ENCODE measurements at places on chromosomes 11 and 22.

- no peak for DNase-seq
These were observed 20.7 kb downstream of the KRTAP5-5 start for GRCh38 chr11:1650034-1650917.

DNA sequence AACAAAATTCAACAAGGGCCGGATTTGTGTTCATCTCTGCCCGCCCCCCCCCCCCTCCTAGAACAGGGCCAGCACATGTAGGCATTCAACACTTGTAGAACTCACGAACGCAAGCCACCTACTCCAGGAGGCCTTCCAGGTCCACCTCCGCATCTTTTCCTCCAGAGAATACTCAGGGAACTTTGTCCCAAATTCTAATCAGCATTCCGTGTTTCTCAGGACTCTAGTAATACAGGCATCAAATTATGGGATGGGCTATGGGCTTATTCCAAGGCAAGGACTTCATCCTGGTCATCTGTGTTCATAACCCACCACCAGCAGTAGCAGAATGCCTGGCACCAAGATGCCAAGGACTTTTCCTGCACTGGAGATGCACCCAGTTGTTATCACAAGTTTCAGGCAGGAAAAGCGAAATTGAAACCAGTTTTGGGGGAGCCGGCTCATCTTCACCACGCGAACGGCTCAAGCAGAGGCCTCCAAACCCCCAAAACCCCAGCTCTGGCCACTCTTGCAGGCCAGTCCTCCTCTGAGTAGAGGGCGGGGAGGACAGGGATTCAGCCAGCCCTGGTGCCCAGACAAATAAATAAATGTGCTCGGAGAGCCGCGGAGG is 462 bp downstream of the UBE2L6 start:
- DNase-seq, result peak; percentile 44

- DNase-seq, result no peak
These were observed 1.3 kb downstream of the RAB38 start for GRCh38 chr11:88173956-88174355.

GRCh38 chr22:36588285-36588684 is 59.3 kb upstream of the EIF3D start:
- no peak for DNase-seq

- DNase-seq, result peak; percentile 22
These were observed 6.0 kb upstream of the MAPK11 start for GRCh38 chr22:50276143-50276542.

- DNase-seq, result no peak
These were observed 11.4 kb downstream of the AASDHPPT start for GRCh38 chr11:106088896-106089295.

DNA sequence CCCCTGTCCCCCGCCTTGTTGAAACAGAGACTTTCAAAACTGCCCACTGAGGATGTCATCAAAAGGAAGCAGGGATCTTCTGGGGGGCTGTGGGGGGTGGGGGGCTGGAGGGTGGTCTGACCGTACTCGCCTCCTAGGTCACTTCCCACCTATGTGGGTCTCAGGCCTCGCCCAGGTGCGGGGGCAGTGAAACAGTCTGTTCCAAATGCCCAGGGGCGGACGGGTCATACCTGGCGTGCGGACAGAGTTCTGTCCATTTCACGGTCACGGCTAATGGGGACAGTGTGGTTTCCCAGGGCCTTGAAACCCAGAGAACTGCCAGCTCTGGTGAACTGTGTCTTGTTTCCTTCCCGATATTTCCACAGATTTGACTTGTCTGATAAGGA is 27.2 kb downstream of the ANO1 start:
- DNase-seq, result no peak

GRCh38 chr22:50576070-50576469 is 2.2 kb downstream of the CPT1B start:
- no peak for DNase-seq

DNA sequence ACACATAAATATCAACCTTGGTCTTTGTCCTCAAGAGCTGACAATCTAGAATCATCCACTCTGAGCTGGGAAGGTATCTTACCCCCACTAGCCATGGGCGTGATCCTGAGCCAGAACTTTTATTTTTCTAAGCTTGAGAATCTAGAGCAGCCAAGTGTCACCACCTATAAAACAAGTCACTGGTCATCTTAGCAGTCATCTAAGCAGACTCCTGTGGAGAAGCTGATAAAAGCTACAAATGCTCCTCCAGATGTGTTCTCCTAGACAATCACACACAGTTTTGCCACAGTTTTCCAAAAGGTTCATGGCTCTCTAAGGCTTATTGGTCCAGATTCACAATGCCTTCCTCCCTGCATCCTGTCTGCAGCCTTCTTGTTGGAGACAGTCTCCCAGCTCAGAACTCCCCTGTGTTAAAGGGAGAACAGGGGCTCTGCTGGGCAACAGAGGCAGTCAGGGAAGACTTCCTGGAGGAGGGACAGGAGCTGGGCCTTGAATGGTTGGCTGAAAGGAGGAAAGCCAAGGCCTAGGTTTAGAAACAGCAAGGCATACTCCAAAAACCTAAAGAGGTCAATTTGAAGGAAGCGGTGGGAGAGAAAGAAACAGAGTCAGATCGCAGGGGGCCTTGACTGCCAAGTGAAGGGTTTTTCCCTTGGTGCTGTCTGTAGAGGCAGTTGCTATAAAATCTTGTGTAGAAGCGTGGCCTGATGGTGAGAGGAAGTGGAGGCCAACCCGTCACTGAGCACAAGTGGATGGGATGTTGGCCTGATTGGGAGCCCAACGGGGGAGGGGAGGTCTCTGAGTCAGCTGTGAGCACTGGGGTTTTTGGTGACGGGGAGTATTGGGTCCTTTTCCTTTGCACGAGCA is 42.0 kb downstream of the ALX4 start:
- no peak for DNase-seq

DNA sequence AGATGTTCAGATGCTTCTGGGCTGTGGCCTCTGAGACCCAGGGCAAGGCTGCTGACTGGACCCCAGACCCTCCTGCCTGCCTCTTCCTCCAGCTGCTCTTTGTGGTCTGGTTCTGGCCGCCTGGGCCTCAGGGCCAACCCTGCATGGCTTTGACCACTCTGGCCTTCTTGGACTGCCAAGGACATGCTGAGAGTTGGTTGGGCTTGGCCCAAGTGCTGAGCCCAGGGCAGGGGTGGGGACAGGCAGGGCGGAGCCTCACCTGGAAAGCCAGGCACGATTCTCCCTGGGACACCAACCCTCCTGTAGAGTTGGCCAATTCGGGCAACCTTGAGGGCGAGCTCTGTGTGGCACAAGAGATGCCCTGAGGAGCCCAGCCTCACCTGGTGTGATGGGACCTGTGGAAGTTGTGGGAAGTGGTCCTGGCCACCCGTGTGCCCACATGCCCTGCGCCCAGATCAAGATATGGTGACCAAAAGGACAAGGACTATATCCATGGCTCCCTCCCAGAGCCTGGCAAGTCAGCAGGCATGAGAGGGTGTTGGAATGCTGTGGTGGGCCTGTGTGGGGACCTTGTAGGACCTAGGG is 11.6 kb downstream of the TANGO2 start:
- no peak for DNase-seq

DNA sequence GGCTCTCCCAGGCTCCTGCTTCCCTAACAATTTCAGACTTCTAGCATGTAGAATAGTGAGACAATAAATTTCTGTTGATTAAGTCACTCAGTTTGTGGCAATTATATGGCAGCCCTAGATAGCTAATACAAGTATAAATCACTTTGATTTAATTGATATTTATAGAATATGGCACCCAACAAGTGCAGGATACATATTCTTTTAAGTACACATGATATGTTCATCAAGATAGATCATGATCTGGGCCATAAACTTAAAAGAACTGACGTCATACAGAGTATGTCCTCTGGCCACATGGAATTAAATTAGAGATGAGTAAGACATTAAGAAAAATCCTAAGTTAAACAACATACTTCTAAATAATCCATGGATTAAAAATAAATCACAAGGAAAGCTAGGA is 67.5 kb upstream of the AMOTL1 start:
- DNase-seq, result no peak

GRCh38 chr22:22552630-22553029 is 6.4 kb downstream of the PRAME start:
- DNase-seq, result no peak

GRCh38 chr11:69893631-69894030 is 74.4 kb upstream of the FGF3 start:
- no peak for DNase-seq

Data from naive thymus-derived CD4-positive, alpha-beta T cell (primary cell).